Stimulated activated CD8-positive, alpha-beta memory T cell treated with anti-CD3 and anti-CD28 coated beads, Interleukin-15, amount 100 ng/mL, for 48 hours (primary cell): ENCODE measurements at places on chromosomes 2 and 18.

DNA sequence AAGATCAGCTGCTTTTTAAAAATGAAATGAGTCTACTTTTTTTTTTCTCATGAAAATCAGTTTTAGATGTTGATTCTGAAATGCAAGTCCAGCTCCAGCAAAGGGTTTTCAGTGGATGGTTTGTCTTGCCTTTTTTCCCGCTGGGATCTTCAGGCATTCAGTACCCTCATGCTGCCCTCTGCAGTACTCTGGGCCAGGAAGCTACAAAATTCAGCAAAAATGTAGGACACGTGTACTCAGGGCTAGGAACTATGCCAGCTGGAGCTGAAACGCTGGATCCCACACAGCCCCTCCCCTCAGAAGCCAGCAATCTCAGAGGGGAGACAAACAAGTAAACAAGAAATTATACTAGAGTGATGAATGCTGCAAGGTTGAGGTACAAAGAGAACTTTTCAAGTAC lies 97.3 kb downstream of the MMADHC start:
- DNase-seq = no peak

GRCh38 chr18:54386043-54386442 lies 28.3 kb downstream of the C18orf54 start:
- DNase-seq = no peak

GRCh38 chr2:233053928-233054784 lies 6.0 kb upstream of the INPP5D start:
- peak; percentile 59 for DNase-seq

DNA sequence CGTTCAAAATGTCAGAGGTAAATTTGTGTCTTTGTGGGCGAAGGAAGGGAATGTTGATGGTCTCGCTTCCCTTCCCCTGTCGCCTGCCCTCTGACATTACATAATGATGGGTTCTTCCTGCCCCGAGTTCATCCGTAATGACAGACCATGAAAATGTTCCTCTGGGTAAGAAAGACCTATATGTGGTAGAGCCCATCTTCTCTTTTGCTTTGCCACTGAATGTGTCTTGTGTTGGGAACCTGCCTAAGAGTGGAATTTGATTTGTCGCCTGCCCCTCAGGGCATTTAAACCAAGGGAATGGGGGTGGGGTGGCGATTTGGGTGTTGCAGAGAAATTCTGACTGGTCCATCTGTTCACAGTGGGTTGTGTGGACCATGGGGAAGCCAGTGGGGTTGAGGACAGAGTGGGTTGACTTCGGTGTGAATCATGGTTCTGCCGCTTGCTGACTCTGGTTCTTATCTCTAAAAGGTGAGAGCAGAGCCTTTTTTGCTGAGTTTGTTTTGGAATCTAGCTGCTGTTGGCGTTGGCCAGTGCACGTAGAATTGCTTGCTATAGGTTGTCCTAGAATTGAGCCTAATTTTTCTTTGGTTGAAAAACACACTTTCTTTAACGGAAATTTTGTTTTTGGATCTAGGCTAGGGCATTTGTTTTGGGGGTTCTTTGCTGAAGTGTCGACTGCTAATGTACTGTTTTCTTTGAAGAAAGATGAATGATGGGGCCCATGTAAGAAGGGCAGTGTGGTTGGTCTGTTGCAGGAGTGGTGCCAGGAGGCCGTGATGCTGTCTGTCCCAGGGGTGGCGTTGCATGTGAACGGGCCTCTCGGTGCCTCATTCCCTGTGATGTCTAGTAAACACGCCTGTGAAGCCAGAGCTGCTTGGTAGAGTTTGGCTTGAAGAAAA lies 1.3 kb downstream of the INPP4A start:
- DNase-seq = no peak

- no peak for DNase-seq
These were observed 659.3 kb downstream of the ERBB4 start for GRCh38 chr2:211879323-211879722.

GRCh38 chr18:72986103-72986502 lies 118.3 kb upstream of the NETO1 start:
- no peak for DNase-seq

DNA sequence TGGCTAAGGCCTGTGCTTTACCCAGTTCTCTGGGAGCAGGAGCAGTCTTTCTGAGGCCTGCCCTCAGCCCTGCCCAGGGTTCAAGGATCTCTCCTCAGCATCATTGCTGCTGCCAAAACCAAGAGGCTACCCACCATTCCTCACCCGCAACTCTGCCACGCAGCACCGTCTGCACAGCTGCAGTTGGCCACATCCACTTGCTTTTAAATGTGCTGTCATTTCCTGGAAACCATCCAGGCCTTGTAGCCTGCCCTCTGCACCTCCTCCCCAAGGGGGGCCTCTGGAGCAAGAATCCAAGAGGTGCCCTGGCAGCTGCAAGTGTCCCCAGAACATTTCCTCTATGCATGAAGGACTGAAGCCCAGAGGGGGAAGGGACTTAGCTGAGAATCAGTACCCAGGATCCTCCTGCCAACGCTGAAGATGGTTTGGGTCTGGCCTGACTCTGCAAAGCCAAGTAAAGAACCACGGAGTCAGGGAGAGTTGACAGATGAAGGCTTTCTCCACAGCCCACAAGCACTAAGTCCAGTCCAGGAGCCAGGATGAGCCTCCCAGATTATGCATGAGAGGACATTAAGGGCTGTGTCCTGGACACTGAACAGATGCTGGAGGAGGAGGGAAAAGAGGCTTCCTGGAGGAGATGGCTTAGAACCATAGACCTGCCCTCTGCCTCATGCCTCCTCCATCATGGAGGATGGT lies 14.9 kb downstream of the EMX1 start:
- DNase-seq = no peak

- DNase-seq = no peak
These were observed 186.5 kb upstream of the FANCL start for GRCh38 chr2:58427572-58428095.

- no peak for DNase-seq
These were observed 59.0 kb downstream of the DYSF start for GRCh38 chr2:71512386-71512785.

DNA sequence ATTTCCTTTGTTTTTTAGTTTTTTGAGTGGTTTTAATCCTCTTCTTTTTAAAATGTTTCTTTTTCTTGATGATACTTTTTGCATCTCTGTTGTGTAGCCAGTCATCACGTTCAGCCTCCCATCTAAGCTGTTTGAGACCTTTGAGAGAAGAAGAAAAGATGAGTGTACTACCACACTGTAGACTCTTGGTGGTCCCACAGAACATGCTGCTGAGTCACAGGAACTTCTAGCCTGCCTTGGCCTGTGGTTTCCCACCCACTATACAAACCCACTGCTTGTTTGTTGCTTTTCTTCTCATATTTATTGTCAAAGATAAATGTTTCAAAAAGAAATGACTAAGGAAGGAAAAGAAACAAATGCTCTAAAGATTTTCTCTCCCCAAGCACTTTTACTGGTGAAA lies 5.5 kb downstream of the CEBPZOS start:
- DNase-seq = peak; percentile 52

GRCh38 chr2:8822218-8822617 lies 15.2 kb downstream of the KIDINS220 start:
- no peak for DNase-seq

GRCh38 chr18:32297579-32298170 lies 107.8 kb downstream of the MEP1B start:
- DNase-seq = no peak

GRCh38 chr2:11433822-11434221 lies 32.1 kb downstream of the E2F6 start:
- DNase-seq = no peak

- DNase-seq = no peak
These were observed 679.7 kb downstream of the NYAP2 start for GRCh38 chr2:226079196-226079595.

GRCh38 chr2:84493514-84493913 lies 22.8 kb upstream of the DNAH6 start:
- no peak for DNase-seq

GRCh38 chr2:32963941-32964340 lies 17.2 kb downstream of the LTBP1 start:
- DNase-seq = no peak
